ENCODE measurements at places on chromosomes 12 and 14. TPM values are rescaled to one million over a fixed set of nuclear protein-coding genes. Genes with fewer than 3 reads are reported as not detected.

Gene NIN
- total RNA-seq, result 50.0 TPM

Gene INHBE
- not detected for total RNA-seq

Gene GUCY2C
- 0.36 TPM for total RNA-seq

Gene TAS2R10
- total RNA-seq, result 0.87 TPM

- peaks cover 1% of the 10 kb centered on the region for H3K36me3 ChIP-seq
- H3K27me3 ChIP-seq, result peaks cover 2% of the 10 kb centered on the region
- H3K4me1 ChIP-seq, result no peaks in the 10 kb centered on the region
- DNase-seq, result no peak
These were observed 288.4 kb downstream of the FBXL14 start for GRCh38 chr12:1305791-1306500.

- no peak overlapping the region for H3K4me3 ChIP-seq
- no peaks in the 10 kb centered on the region for H3K27me3 ChIP-seq
- DNase-seq, result no peak
- no peak overlapping the region for H3K27ac ChIP-seq
- no peaks in the 10 kb centered on the region for H3K36me3 ChIP-seq
These were observed 255.7 kb upstream of the TMPO start for GRCh38 chr12:98259693-98260092.

DNA sequence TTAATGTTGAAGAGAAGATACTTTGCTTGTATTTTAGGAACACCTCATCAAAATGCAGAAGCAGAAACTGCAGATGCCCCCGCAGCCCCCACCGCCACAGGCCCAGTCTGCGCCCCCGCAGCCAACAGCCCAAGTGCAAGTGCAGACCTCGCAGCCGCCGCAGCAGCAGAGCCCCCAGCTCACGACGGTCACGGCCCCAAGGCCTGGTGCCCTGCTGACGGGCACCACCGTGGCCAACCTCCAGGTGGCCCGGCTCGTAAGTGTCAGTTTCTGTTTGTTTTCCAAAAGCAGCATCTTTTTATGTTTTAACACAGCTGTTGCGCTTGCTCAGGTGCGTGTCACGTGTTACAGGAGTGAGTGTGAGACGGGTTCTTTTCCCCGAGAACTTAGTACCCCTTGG, 79.5 kb downstream of the DDX51 start:
- peaks cover 18% of the 10 kb centered on the region for H3K4me1 ChIP-seq
- H3K27ac ChIP-seq, result no peak overlapping the region
- peaks cover 16% of the 10 kb centered on the region for H3K27me3 ChIP-seq
- peaks cover 54% of the 10 kb centered on the region for H3K36me3 ChIP-seq
- H3K4me3 ChIP-seq, result peak overlapping the region; percentile 67

DNA sequence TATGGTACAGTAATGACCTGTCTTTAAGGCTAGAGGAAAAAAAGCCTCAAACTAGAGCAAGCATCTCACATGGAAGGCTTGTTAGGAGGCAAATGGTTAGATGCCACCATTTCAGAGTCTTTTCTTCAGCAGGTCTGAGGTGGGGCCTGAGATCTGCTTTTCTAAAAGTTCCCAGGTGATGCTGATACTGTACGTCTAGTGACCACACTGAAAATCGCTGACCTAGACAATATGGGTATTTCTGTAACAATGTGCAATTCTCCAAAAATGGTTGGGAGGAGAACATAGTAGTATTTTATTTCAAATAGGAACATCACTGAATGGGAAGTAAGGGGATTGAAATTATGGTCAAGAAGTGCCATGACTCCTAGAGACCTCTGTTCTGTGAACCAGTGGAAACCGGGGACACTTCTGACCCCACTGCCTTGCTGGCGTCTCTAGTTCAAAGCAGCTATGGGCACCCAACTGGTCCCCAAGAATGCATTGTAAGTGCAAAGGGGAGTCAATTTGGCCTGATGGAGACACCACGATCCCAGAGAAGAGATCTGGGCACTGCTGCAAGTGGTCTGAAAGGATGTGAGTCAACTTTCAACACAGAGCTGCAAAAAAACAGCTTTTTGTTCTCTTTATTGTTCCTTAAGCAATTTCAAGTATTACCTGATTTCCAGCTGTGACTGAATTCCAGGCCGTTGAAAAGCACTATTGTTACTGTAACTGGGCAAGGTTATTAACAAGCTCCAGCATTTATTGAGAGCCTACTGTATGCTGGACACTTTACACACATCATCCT, 54.4 kb upstream of the PLEKHG7 start:
- H3K4me1 ChIP-seq, result no peaks in the 10 kb centered on the region
- no peaks in the 10 kb centered on the region for H3K27me3 ChIP-seq
- no peaks in the 10 kb centered on the region for H3K36me3 ChIP-seq
- DNase-seq, result no peak
- no peak overlapping the region for H3K4me3 ChIP-seq

- DNase-seq, result no peak
- no peaks in the 10 kb centered on the region for H3K27me3 ChIP-seq
- no peaks in the 10 kb centered on the region for H3K36me3 ChIP-seq
- no peak overlapping the region for H3K4me3 ChIP-seq
- peaks cover 2% of the 10 kb centered on the region for H3K4me1 ChIP-seq
- H3K27ac ChIP-seq, result no peak overlapping the region
These were observed 144.1 kb upstream of the GRIP1 start for GRCh38 chr12:66822961-66823360.

DNA sequence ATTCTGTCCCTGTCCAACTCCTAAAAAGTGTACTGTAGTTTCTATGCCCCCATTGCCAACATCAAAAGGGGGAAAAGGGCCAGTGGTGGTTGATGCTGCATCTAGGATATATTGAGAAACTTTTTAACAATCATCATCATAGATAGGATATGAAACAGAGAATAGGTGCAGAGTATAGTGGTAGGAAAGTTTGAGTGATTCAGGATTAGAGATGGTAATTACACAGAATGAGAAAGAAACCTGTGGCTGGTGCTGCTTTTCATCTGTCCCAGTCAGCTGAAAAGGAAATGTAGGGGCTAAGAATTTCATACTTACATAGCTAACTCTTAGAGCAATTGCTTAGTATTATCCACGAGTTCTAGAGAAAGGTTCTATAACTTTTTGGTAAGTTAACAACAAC, 67.6 kb downstream of the GTF2A1 start:
- H3K27me3 ChIP-seq, result no peaks in the 10 kb centered on the region
- H3K4me3 ChIP-seq, result no peak overlapping the region
- no peak for DNase-seq
- H3K36me3 ChIP-seq, result no peaks in the 10 kb centered on the region
- H3K27ac ChIP-seq, result no peak overlapping the region
- no peaks in the 10 kb centered on the region for H3K4me1 ChIP-seq

DNA sequence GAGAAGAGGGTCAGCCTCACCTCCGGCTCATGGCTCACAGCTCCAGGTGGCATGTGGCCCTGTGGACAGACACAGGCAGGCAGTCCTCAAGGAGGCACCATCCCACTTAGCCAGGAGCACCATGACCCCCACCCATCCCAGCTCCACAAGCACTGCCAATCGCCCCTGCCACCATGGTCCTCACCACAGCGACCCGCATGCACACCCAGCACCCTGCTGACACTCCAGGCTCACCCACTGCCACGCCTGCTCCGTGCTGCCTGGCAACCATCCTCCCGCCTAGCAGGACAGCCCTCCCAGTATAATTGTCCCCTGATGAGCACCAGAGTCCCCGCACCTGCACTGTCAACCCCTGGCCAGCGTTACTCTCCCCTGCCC, 50.9 kb downstream of the TRPV4 start:
- no peak overlapping the region for H3K27ac ChIP-seq
- peaks cover 19% of the 10 kb centered on the region for H3K27me3 ChIP-seq
- H3K36me3 ChIP-seq, result peaks cover 26% of the 10 kb centered on the region

- peak overlapping the region; percentile 25 for H3K27ac ChIP-seq
- H3K4me3 ChIP-seq, result no peak overlapping the region
- peaks cover 24% of the 10 kb centered on the region for H3K4me1 ChIP-seq
- H3K27me3 ChIP-seq, result peaks cover 2% of the 10 kb centered on the region
These were observed 3.6 kb upstream of the DHRS2 start for GRCh38 chr14:23632461-23633159.

GRCh38 chr12:111233786-111234185, 135.1 kb downstream of the PHETA1 start:
- no peaks in the 10 kb centered on the region for H3K36me3 ChIP-seq
- peaks cover 4% of the 10 kb centered on the region for H3K27me3 ChIP-seq
- H3K27ac ChIP-seq, result no peak overlapping the region
- H3K4me1 ChIP-seq, result no peaks in the 10 kb centered on the region
